ENCODE measurements at places on chromosomes 7 and 10.

DNA sequence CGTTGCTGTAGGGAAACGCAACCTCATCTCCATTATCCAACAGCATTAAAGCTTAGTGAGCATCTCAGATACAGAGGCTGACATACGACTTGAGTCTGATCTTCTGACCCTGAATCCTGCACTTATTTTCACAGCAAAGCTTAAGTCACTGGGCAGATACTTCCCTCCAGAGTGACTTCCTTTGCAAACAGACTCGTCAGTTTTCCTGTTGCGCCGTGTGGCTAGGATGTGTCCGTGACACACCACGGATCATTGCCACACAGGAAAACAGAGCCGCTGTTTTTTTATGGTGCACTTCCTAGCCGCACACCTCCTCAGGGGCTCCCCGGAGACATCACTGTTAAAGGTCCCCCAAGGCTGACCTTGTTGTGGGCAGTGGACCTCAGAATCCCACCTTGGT is 94.9 kb upstream of the MKI67 start:
- no peaks in the 10 kb centered on the region for H3K27me3 ChIP-seq
- no peaks in the 10 kb centered on the region for H3K4me1 ChIP-seq
- H3K4me3 ChIP-seq: no peak overlapping the region

- H3K4me3 ChIP-seq: no peak overlapping the region
- no peaks in the 10 kb centered on the region for H3K36me3 ChIP-seq
- peaks cover 3% of the 10 kb centered on the region for H3K4me1 ChIP-seq
- no peak overlapping the region for H3K27ac ChIP-seq
- peaks cover 64% of the 10 kb centered on the region for H3K27me3 ChIP-seq
Observed at GRCh38 chr7:29193316-29194205, 1.0 kb upstream of the CHN2 start.

DNA sequence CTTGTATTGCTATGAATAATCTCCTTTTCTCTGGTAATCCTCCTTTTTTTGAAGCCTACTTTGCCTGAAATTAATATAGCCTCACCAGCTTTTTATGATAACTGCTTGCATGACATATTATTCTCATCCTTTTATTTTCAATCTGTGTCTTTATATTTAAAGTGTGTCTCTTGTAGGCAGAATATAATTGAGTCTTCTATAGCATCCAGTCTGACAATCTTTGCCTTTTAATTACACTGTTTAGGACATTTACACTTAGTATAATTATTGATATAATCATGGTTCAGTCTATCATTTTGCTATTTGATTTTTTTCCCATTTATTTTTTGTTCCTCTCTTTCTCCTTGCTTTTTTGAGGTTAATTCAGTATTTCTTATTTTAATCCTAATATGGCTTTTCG is 240.9 kb upstream of the HPS1 start:
- no peak overlapping the region for H3K4me3 ChIP-seq
- no peak overlapping the region for H3K27ac ChIP-seq
- H3K4me1 ChIP-seq: no peaks in the 10 kb centered on the region
- H3K27me3 ChIP-seq: no peaks in the 10 kb centered on the region
- DNase-seq: no peak

DNA sequence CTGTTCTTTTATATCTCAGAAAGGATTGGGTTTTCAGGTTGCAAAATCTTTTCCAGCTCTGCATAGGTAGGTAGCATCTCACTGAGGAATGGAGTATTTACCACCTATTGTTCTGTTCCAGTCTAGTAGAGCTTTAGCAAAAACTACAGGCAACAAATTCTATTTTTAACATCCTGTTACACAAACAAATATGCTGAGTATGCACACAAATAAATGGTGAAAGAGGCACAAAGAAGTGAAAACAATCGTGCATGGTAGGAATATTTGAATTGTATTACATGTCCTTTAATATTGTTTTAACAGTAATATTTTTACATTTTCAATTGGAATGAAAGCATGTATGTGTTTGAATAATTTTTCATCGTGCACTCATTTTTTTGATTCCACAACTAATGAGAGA is 14.5 kb upstream of the MIOS start:
- H3K36me3 ChIP-seq: no peaks in the 10 kb centered on the region
- no peaks in the 10 kb centered on the region for H3K27me3 ChIP-seq
- peaks cover 14% of the 10 kb centered on the region for H3K4me1 ChIP-seq
- H3K27ac ChIP-seq: no peak overlapping the region

- H3K4me1 ChIP-seq: no peaks in the 10 kb centered on the region
- H3K4me3 ChIP-seq: no peak overlapping the region
- H3K27me3 ChIP-seq: no peaks in the 10 kb centered on the region
- no peak overlapping the region for H3K27ac ChIP-seq
- no peaks in the 10 kb centered on the region for H3K36me3 ChIP-seq
Observed at GRCh38 chr10:114285961-114286441, 46.9 kb downstream of the VWA2 start.

- H3K27ac ChIP-seq: no peak overlapping the region
- DNase-seq: no peak
- no peaks in the 10 kb centered on the region for H3K36me3 ChIP-seq
- H3K4me3 ChIP-seq: no peak overlapping the region
- no peaks in the 10 kb centered on the region for H3K4me1 ChIP-seq
Observed at GRCh38 chr7:144777005-144777839, 58.6 kb downstream of the TPK1 start.
